SK-N-DZ (cell line): ENCODE measurements at places on chromosomes 5 and 9.
A peak's percentile ranks its signal among the peaks of the same experiment; 100 is the strongest.

GRCh38 chr9:106862821-106863720 is at the start of gene ZNF462:
Gene ZNF462, plus strand, starts transcription at chr9:106863166. Its CDS starts 60,218 bp downstream, at chr9:106923384.
- DNase-seq = peak; percentile 81

GRCh38 chr5:40743771-40744170 is 12.0 kb downstream of the TTC33 start:
- no peak for DNase-seq

DNA sequence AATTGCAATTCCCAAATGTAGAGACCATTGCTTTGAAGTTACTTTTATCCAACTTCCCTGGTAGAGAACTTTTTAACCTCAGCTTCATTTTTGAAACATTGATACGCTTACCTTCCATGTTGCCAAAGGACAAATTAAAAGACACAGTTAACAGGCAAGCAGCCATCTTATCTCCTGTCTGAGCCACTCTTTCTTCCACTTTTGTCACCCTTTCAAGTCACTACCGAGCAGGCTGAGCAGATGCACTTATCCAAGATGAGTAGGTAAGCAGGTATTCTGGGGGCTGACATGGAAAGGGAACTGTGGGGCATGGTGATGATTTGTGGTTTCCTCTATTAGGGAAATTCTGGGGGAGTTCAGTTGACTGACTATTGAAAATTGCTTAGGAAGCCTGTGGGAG is 66.7 kb downstream of the DOCK2 start:
- peak; percentile 68 for DNase-seq

- DNase-seq = peak; percentile 62
These were observed 13.4 kb downstream of the OXCT1 start for GRCh38 chr5:41856644-41857491.

GRCh38 chr5:95102687-95103086 is 182.2 kb downstream of the MCTP1 start:
- DNase-seq = no peak

DNA sequence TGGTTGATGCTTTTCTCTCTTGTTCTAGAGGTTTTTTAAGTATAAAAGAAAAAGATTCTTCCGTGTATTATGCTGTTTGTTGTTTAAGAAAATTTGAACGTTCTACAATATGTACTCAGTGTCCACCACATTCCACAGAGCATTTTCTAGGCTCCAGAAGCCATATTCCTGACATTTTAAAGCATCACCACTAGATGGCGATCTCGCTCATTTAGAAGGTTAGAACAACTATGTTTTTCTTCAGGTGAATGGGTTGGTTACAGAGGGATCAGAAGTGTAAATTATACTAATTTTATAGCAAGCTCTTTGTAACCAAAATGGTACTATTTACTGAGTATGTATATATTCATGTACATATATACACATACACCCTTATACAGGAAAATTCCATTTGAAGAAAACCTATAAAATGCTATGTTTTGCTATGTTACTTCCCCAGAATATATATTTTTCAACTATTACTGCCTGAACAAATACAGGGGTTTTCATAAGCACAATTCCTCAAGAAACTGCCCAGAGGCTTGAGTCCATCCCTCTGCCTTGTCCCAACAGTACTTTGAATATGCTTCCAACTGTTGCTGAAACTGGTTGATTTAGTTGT is 284.3 kb downstream of the CCDC171 start:
- peak; percentile 39 for DNase-seq

- DNase-seq = peak; percentile 37
These were observed 103.7 kb downstream of the ATPSCKMT start for GRCh38 chr5:10145923-10146401.

DNA sequence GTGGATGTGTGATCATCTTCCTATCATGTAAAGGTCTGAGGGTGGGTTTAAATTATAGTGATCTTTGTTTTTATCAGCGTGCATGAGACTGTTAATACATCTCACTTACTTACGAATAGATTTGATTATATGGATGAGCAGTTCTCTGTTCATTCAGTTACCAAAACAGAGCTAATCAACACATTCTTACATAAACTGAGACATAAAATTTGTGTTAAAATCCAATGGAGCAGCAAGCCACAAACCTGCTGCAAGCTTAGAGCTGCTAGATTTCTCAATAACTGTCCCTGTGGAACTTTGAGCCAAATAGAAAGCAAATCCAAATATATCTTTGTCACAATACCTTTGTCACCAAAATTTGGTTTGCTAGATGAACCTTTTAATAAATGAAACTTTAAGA is 50.1 kb downstream of the NUDT12 start:
- no peak for DNase-seq

- DNase-seq = no peak
These were observed 85.9 kb downstream of the NTRK2 start for GRCh38 chr9:84755380-84755779.

GRCh38 chr5:40172721-40173120 is 507.0 kb upstream of the PTGER4 start:
- DNase-seq = no peak

DNA sequence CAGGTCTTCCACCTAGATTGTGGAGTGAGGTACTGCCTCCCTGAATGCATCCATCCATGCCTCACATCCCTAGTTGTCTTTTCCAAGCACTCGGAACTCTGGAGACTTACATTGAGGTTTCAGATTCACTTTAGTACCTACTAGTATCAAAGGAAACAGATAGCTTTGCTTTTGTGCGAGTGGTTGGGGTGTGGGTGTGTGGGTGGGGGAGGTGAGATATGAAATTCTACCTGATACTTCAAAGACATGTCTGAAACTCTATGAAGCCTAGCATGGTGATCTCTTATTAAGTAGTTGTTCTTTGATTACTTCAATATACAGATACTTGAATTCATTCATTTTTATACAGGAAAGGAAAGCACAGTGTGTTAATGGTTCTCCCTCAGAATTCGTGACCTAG is 64.4 kb downstream of the MCCC2 start:
- DNase-seq = no peak

GRCh38 chr5:10406651-10407050 is 35.0 kb upstream of the ROPN1L start:
- DNase-seq = no peak

GRCh38 chr9:130707225-130707976 is 13.8 kb downstream of the EXOSC2 start:
- peak; percentile 71 for DNase-seq

DNA sequence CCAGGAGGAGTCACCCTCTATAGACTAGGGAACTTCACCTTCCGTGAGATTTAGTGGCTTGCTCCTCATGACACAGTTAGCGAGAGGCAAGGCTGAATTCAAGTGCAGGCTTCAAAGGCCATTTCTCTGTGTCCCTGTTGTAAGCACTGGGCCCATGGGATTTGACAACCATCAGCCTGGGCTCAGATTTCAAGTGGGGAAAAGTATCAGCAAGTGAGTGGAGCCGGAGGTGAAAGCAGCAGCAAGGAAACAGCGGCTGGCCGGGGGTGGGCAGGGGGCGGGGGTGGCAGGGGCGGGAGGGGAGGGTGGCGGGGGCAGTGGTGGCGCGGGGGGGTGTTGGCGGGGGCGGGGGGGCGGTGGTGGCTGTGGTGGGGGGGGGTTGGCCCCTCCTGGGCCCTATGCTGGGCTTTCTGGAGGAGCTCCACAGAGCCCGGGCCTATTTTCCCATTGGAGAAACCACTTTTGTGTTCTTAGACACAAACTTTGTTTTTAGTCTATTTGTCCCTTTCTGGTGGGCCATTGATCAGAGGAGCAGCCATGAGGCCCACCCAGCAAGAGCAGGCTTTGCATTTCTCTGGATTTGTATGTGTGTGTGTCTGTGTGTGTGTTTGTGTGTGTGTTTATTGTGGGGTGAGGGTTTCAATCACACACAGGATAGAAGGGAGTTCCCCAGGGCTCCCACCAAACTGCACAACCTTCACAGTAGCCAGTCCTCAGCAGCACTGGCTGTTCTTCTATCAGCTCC is 165.4 kb upstream of the RAI14 start:
- peak; percentile 74 for DNase-seq

GRCh38 chr5:111072949-111073682 is 1.6 kb downstream of the TSLP start:
- peak; percentile 18 for DNase-seq

DNA sequence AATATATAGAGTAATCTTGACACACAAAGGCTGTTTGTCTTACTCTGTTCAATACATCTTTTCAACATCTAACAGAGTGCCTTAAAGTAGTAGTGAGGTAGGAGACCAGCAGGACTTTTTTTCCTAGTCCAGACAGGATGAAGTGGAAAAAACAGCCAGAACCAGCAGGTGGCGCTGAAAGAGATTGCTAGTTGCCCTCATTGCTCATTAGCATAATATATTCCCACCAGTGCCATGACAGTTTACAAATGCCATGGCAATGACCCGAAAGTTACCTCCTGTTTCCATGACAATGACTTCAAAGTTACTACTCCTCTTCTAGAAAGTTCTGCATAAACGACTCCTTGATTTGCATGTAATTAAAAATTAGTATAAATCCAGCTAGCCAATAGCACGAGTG is 387.4 kb downstream of the ACTL7B start:
- DNase-seq = no peak

DNA sequence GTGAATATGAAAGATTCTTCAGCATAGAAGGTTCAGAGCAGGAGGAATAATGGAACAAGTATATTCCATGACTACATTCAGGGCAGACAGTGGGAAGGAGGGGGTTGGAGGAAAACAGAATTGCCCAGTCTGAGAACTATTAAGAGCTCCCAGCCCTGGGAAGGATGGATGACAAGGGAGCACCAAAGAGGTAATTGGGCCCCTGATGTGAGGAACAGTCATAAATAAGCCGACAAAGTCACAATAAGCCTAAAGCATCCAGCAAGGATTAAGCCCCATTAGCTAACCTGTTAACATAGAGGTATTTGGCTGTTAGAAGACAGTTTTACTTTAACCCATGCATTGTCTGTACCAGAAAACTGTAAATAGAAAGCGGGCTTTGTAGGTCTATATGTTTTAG is 348.7 kb upstream of the SEMA6A start:
- no peak for DNase-seq

DNA sequence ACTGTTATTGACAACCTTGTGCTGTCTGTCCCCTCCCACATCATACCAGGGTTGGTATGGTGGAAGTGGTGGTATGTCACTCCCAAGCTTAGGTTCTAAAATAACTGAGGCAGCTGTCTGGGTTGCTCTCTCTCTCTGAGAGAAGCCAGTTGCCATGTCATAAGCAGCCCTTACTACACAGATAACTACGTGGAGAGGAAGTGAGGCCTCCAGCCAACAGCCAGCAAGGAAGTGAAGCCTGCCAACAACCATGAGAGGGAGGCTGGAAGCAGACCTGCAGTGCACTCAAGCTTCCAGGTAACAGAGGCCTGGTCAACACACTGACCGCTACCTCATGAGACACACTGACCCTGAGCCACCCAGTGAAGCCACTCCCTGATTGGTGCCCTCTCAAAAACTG is 18.6 kb downstream of the CTNNAL1 start:
- no peak for DNase-seq

DNA sequence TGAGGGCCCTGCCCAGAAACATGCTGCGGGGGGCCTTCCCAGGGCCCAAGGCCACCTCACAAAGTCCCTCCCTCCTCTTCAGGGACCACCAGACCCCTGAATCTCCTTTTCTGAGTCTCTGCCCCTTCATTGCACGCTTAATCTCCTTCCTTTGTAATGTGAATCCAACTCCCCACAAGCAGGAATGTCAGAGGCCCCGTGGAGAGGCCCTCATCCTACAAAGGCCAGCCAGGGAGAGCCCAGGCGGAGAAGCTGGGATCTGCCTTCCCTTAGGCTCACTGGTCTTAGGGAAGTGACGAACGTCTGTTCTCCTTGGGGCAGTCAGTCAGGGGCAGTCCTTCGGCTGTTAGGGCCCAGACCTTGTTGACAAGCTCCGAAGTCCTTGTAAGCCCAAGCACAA is 2.3 kb downstream of the SMIM33 start:
- no peak for DNase-seq

DNA sequence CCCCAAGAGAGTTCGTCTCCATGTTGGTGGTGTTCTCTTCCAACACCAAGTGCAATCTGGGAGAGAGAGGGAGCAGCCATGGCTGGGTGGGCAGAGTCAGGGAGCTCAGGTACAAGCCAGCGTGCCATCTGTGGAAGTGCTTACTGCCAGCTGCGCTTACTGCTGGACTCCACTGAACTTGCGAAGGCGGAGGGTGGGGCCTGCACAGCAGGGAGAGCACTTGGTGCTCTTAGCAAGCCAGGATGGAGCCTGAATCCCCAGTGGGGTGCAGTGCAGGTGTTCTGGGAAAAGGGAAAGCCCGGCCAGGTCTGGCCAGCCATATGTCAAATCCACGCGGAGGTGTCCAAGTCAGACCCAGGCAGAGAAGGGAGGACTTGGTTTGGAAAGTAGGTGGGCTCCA is 142.0 kb downstream of the FANCC start:
- no peak for DNase-seq

- DNase-seq = no peak
These were observed 7.8 kb downstream of the GZMA start for GRCh38 chr5:55110217-55110616.

DNA sequence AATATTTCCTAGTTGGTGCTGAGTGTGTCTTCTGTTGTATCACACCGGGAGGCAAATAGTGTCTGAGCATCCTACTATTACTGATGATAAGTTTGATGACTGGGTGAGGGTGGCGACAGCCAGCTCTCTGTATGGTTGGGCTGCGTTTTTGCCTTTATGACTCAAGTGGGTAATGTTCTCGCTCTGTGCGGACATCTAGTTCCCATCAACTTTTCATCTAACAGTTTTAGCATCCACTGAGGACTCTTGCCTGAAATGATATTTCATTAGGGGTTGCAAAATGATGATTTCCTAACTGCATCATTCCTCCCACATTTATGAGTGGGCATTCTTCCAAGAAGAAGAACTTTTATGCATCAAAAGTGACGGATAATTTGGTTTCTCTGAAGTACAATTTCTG is 26.5 kb downstream of the HMCN2 start:
- DNase-seq = no peak

DNA sequence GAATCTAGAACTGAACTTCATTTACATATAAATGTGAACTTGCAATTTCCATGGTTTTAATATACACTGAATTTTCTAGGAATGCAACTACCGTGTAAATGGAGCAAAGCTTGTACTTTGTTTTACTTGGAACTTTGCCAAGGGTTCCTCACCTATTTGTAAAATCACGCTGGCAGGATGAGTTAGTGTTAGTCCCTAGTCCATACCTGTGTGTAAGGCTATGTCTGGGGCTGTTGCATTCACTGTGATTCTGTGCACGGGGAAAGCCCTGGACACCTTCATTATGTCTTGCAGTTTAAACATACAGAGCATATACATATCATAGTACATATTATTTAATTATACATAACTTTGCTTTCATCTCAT is 119.9 kb downstream of the PAX5 start:
- DNase-seq = no peak
